ENCODE measurements at places on chromosomes 2 and 18. TPM values are rescaled to one million over a fixed set of nuclear protein-coding genes. Genes with fewer than 3 reads are reported as not detected.

DNA sequence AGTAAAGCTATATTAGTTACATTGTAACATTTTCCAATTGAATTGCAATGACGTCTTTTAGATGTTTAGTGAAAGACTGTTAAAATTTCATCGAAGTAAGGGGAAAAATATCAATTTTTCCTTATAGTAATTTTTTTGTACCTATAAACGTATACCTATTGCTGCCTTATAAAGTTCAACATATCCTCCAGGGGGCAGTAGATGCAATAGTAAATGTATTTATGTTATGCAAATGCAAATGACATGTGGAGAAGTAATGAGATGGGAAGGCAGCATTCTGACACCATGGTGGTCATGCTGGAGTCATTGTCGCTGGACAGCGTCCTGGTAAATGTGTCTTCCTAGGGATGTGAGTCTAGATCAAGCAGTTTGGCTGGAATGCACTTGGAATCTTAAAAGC lies 38.7 kb downstream of the MSTN start:
- DNase-seq, result peak; percentile 68

DNA sequence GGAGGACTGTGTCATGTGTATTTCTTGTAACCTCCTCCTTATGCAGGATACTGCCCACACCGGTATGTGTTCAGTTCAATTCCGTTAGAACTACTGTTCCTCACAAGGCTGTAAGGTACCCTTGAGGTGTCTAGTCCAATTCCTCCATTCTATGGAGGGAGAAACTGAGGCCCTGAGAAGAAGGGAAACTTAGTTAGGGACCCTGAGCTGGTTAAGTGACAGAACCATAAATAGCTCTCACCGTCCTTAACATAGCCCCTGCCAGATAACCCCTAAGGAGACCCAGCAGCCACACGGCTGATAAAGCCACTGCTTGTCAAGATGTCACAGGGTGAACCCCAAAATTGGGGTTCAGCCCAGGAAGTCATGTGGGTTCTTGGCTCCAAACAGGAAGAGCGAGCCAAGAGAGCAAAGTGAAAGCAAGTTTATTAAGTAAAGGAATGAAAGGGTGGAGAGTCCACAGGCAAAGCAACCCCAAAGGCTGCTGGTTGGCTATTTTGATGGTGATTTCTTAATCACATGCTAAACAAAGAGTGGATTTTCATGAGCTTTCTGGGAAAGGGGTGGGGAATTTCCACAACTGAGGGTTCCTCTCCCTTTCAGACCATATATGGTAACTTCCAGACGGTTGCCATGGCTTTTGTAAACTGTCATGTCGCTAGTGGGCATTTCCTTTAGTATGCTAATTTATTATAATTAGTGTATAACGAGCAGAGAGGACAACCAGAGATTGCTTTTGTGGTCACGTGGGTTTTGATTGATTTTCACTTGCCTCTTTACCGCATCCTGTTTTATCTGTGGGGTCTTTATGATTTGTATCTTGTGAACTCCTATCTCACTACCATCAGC lies 83.4 kb upstream of the RTN4 start:
- DNase-seq, result peak; percentile 90

- peak; percentile 71 for DNase-seq
Observed at GRCh38 chr2:230925879-230926765, 1.1 kb upstream of the GPR55 start.

GRCh38 chr2:48450936-48451602 lies 78.9 kb upstream of the STON1 start:
- DNase-seq, result no peak

MYOM1 gene
- total RNA-seq, result 0.75 TPM

ST3GAL5 gene
- 13.3 TPM for total RNA-seq

LCT gene
- 0.31 TPM for total RNA-seq

GRCh38 chr2:237995036-237995435 lies 28.2 kb downstream of the UBE2F start:
- DNase-seq, result no peak

- no peak for DNase-seq
Observed at GRCh38 chr18:57337890-57338289, 14.5 kb upstream of the ST8SIA3 start.

- peak; percentile 49 for DNase-seq
Observed at GRCh38 chr2:72886505-72887031, 640 bp upstream of the SPR start.

DNA sequence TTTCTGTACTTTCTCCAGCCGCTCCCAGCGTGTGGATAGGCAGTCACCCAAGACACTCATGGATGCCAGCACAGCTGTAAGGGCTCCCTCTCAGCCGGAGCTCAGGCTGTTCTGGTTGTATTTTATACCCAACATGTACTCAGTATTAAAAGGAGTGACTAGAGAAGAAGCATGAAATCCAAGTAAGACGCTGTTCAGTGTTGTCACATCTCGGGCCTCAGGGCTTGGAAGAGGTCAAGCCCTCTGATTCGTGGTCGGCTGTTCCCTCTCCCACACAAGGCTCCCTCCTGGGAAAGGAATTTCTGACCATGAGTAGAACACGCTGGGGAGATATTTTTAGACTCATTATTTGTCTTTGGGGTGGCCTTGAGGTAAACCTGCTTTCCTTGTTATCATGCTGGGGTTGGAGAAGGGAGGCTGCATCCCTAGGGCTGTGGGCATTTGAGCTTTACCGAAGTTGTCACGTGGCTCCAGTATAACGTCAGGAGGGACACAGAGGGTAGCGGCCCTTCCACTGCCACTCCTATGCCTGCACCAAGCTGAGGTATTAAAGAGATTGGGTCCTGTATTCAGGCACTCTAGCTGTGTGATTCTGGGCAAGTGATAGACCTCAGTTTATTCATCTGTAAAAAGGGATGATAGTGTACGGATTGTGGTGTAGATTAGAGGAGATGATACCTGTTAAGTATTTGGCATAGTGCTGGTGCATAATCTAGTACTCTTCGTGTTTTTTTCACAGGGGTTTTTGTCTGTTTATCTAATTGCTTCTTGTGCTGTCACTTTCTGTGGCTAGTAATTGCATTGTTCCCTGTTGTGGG lies 34.1 kb downstream of the HK2 start:
- no peak for DNase-seq

GRCh38 chr2:204353823-204354222 lies 191.5 kb upstream of the PARD3B start:
- DNase-seq, result no peak

Measured in activated CD4-positive, alpha-beta T cell treated with anti-CD3 and anti-CD28 coated beads, Interleukin-2, amount 10 ng/mL, durations not matched to agents 24 days and 14 days (primary cell).